ENCODE measurements at places on chromosomes 12 and 14. TPM values are rescaled to one million over a fixed set of nuclear protein-coding genes. Genes with fewer than 3 reads are reported as not detected.

Gene CCDC63
- not detected for total RNA-seq

Gene PGF
- 2.9 TPM for total RNA-seq

Gene TAS2R7
- total RNA-seq, result 0.41 TPM

Gene SRGAP1
- 40.8 TPM for total RNA-seq

Measured in frontal cortex (tissue), 4 donors.